HCT116 (cell line): ENCODE measurements at places on chromosomes 2 and 18. TPM values are rescaled to one million over a fixed set of nuclear protein-coding genes. Genes with fewer than 3 reads are reported as not detected.

Gene MC5R
- not detected for total RNA-seq

Gene CXCR2
- 0.15 TPM for total RNA-seq

Gene ASPRV1
- 1.1 TPM for total RNA-seq

Gene POTEJ
- total RNA-seq: not detected

DNA sequence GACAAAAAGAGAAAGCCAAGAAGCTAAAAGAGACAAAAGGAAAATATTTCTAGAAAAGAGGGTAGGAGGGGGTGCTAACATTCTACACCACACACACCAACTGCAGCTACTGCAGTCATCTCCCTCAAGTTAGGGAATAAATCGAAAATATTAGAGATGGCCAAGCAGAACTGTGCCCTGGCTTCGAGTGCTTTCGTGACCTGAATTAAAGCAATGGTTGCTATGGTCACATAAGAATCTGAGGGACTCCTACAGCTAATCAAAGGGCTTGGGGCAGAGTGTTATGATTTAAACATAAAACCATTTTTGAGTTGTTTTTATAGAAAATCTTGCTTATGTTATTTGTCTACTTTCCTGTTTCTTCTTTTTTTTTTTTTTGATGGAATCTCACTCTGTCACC is 159.6 kb upstream of the HNRNPA3 start:
- no peak overlapping the region for H3K4me3 ChIP-seq
- DNase-seq: no peak
- peaks cover 37% of the 10 kb centered on the region for H3K27me3 ChIP-seq
- no peak overlapping the region for H3K27ac ChIP-seq

DNA sequence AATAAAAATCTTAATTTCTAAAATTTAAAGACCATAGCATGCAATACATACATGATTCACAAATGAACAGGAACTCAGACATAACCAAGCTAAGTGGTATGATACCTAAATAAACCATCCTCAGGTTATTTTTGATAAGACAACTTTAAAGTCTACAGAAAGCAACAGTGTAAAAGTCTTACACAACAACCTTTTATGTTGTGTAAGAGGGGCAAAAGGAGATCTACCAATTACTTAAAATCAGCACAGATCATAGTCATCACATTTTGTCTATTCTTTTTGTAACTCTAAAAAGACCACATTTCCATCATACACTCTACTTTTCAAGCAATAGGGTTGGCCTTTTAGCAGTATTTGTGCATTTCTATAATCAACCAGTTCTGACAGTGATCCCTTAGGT is 16.3 kb downstream of the SP3 start:
- H3K4me3 ChIP-seq: no peak overlapping the region
- H3K4me1 ChIP-seq: peaks cover 16% of the 10 kb centered on the region
- no peak for DNase-seq
- H3K27ac ChIP-seq: no peak overlapping the region
- peaks cover 18% of the 10 kb centered on the region; the same call in 1 of the 2 replicates for H3K36me3 ChIP-seq
- H3K27me3 ChIP-seq: no peaks in the 10 kb centered on the region

DNA sequence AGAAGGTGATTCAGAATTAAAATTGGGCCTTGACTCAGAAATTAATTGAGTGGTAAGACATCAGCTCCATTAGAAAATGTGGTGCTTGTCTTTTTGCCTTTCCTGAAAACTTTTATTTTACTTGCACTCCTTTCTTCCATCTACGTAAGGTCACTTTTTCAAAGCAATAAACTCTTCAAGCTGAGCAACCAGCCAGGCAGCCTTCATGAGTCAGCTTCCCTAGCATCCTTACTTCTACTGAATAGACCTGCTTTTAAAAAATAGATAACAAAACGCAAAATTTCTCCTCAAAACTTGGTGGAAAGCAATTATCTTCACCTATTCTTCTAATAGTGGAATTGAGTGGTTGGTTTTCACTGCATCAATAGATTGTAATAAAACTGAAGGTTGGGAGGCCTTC is 504.2 kb downstream of the ARHGAP15 start:
- H3K36me3 ChIP-seq: no peaks in the 10 kb centered on the region
- H3K27me3 ChIP-seq: no peaks in the 10 kb centered on the region
- no peak overlapping the region for H3K4me3 ChIP-seq
- DNase-seq: no peak
- no peak overlapping the region for H3K27ac ChIP-seq

- no peak for DNase-seq
- no peaks in the 10 kb centered on the region for H3K4me1 ChIP-seq
- H3K27me3 ChIP-seq: no peaks in the 10 kb centered on the region
These were observed 20.6 kb downstream of the MAPRE2 start for GRCh38 chr18:35061804-35062203.

GRCh38 chr2:61888267-61889055 is at the start of gene CCT4:
Gene CCT4, minus strand, starts transcription at chr2:61888656. Its CDS starts 149 bp downstream, at chr2:61888507.
- H3K27ac ChIP-seq: peak within 1 kb of the TSS; percentile 93
- peak within 1 kb of the TSS; percentile 100 for H3K4me3 ChIP-seq
- no peaks in the 10 kb centered on the region for H3K27me3 ChIP-seq
- peaks cover 28% of the 10 kb centered on the region for H3K36me3 ChIP-seq
- peak; percentile 71 for DNase-seq

DNA sequence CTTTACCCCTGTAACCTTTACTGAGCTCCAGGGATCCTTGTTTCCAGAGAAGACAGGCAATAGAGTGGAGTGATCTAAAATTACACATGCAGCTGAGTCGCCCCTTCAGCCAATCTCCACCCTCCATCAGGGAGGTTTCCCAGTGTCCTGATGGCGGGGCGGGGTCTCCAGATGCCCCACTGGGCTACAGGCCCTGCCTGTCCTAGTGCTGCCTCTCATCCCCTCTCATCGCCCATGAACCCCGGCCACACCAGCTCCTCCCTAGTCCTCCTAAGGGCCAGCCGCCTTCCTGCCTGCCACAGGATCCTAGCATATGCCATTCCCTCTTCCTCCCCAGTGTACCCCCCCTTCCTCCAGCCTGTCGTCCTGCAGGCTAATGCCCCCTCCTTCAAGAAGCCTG is 144.1 kb upstream of the GLI2 start:
- no peaks in the 10 kb centered on the region for H3K36me3 ChIP-seq
- no peak overlapping the region for H3K4me3 ChIP-seq
- no peak overlapping the region for H3K27ac ChIP-seq
- no peaks in the 10 kb centered on the region for H3K4me1 ChIP-seq
